ENCODE measurements at places on chromosomes 11 and 22.

DNA sequence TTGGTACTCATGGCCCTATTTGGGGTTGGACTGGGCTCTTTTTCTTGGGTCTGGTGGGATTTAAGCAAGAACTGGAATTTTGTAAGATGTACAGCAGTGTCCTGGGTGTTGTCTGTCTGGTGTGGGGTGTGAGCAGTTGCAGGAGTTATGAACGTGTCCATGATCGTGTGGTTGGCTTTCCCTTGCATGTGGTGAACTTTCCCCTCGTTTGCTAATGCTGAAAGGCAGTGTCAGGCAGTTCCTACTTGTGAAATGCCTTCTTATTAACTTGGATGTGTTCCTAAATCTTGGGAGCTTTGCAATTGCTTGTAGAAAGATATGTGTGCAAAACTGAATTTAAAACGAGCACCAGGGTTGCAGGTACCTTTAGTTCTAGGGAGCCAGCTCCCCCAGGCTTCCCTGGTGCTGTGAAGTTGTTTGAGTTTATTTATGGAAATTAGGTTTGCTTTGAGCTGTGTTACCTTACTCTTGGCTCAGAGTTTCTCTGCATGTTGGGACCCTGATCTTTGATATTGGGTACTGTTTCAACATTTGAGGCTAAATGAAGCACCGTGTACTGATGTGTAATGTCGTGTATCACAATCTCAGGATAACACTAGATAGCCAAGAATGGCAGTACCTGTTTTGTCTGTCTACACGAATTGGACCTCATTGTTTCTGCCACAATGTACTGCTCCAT is 35.8 kb upstream of the HSD17B12 start:
- no peak for DNase-seq

DNA sequence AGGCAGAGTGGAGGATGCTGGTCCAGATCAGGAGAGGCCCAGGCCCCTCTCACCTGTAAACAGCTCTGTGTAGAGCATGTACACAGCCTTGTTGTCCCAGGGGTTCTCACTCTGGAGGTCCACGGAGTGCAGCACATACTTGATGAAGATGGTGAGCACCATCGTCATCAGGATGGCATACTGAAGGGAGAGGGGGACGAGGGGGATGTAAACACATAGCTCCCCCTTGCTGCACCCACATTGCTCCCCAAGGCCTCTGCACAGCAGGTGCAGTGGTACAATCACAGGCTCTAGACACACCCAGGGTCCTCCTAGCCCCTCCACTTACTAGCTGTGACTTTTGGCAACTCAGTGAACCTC is 2.9 kb downstream of the SYVN1 start:
- DNase-seq = no peak

DNA sequence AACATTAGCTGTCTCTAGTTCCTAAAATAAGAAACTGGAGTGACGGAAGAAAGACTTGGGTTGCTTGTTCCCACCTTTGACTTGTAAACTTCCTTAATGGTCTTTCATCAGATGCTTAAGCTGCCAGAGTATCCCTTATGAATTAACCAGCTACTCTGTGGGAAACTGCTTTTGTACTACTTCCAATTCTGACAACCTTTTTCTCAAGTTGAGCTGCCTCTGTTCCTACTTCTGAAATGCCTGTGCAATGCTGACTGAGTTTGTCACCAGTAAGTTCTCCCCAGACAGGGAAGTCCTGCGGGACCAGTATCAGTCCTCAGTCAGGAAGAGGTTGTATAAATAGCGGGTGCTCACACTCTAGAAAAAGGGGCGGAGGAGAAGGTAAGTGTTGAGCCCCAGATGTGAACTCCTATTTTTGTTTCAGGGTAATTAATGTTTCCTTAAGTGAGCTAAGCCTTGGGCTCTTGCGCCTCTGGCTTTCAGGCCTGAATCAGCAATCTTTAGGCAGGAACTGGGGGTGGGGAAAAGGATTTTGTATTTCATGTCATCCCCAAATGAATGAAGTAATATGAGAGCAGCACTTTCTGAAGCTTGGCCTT is 67.2 kb downstream of the CECR2 start:
- DNase-seq = no peak

- DNase-seq = no peak
These were observed 543.4 kb downstream of the BUD13 start for GRCh38 chr11:116229236-116229970.

DNA sequence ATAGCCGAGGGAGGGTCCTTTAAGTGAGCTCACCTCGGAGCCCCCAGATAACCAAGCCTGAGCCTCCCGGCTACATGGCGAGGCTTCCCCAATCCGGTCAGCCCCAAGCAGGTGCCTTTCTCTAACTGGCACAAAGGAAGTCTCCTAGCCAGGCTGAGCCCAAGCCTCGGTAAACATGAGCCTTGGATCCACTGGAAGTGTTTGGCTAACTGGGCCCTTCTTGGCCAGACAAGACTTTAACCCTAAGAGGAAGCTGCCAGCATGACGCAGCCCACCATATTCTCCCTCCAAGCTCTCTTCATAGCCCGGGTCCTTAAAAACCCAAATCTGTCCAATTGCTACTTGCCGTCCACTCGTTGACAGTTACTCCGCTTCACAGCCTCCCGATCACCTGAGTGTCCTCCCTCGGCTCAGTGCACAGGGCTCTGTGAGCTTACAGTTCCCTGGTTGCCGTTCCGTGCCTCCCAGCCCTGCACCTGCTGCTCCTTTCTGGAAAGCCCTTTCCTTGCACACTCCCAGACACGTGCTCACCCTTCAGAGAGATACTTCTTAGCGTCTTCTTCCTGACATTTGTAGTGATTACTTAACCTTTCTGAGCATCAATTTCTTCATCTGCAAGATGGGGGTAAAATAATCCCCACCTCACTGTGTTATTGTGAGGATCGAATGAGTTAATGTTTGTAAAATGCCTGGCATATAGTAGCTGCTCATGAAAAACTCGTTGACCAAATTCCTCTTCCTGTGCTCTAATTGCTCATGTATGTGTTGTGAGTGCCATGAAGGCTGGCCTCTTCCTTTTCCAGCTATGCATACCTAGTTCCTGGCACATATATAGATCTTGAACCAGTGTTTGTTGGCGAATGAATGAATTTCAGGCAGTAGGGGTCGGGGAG is 25.6 kb downstream of the TXN2 start:
- no peak for DNase-seq

GRCh38 chr11:4041731-4042391 is 52.7 kb upstream of the RRM1 start:
- DNase-seq = no peak

DNA sequence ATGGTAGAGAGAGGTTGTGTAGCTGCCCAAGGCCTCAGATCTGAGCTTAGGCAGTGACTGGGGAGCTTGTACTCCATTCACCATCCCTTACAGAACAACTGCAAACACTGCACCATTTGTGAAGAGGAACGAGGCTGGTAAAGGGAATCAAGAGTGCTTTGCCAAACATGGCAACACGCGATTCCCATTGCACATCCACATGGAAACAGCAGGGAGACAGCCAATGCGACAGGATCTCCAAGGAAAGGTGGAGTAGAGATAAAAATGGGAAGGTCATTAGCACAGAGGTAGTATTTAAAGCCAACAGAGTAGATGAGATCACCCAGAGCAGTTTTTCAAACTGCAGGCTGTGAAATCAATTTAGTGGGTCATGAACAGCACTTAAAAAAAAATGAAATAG is 42.0 kb downstream of the TCF20 start:
- no peak for DNase-seq

DNA sequence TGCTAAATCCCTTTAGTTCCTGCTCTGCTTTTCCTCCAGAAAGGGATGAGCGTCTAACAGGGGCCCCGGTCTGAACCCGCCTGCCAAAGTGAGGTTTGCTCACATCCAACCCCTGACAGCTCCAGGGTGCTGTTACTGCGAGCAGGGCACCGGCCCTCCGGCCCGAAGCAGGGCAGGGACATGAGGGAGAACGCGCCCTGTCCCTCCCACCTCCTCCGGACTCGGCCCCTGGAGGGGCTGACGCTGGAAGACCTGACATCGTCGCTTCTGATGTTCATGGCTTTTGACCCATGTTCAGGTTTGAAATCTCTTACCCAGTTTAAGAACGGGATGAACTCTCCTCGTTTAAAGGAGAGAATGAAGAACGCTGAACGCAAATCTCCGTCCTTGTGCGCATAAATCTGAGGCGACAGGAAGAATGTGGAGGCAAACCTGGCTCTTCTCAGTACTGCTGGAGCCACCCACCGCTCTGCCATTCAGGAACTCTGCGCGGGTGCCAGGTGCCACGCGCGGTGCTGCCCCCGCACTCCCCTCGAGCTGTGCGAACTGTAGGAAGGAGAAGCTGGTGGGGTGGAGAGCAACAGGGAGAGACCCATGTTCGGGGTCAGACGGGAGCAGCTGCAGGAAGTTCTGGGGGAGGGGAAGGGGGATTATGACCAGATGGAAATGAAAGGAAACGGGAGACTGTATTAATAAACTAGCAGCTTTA is 826 bp upstream of the EEF1G start:
- no peak for DNase-seq

DNA sequence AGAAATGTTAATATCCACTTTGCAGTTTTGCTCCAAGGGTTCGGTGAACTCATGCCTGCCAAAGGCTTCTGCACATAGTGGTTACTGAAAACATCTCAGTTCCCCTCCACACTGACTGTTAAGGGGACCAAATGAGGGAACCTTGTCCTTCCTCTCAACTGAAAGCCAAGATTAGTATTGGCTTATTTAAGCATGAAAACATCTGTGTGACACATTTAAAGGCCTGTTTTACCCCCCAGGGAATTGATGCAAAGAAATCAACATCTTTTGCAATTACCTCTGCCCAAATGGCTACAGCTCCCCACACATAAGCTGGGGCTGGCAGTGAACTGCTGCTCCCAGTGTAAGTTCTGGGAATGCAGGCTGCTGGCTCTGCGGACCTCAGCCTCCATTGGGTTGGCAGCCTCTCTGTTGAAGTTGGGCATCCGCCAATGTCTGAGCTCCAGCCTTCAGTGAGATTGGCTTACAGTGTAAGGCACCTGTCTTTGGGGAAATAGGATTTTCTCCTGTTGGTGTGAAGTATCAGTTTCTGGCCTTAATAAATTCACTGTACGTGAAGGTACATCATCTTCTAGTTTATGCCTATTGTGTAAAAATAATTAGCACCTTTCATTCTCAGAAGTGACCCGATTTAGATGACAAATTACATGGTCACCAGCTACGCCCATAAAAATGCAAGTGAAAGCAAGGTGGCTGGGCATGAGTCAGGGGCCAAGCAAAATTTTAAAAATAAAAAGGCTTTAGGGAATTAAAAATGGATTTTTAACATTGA is 213.4 kb upstream of the SYN3 start:
- DNase-seq = no peak

- DNase-seq = no peak
These were observed 18.2 kb downstream of the P2RY2 start for GRCh38 chr11:73236205-73236765.

DNA sequence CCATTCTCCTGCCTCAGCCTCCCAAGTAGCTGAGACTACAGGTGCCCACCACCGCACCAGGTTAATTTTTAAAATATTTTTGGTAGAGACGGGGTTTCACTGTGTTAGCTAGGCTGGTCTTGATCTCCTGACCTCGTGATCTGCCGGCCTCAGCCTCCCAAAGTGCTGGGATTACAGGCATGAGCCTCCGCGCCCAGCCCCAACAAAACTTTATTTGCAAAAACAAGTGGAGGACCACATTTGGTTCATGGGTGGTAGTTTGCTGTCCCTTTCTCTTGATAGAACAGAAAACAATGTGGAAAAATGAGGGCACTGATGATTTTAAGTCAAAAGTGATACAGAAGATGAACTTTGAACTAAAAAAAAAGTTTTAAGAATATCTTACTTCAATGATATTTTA is 121.8 kb upstream of the SERPIND1 start:
- no peak for DNase-seq

Measured in activated T-helper 1 cell treated with anti-CD3 and anti-CD28 coated beads, Interleukin-2, amount 50 U/mL, for 16 hours (primary cell).